Inflammatory macrophage treated with lipopolysaccharide for 1 hour (primary cell): ENCODE measurements at places on chromosomes 7 and 10.
A peak's percentile ranks its signal among the peaks of the same experiment; 100 is the strongest.

DNA sequence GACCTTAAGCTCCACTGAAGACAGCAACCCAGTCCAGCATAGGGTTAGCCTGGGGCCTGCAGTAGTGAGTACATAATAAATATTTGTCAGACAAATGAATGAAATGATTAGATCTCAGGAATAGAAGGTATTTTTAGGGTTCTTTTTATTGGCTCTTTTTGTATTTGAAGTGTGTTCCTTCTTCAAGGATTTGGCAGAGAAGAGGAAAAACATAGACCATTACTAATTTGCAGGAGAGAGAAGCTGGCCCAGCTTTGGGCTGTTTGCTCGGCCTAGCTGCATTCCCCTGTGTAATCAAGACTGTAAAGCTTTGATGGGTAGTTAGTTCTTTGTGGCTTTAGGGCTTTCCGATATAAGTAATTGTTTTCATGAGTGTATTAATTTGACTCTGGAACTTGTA, 64.2 kb downstream of the CNNM2 start:
- no peak for DNase-seq

GRCh38 chr7:149869867-149870266, 3.9 kb upstream of the ATP6V0E2 start:
- no peak for DNase-seq

DNA sequence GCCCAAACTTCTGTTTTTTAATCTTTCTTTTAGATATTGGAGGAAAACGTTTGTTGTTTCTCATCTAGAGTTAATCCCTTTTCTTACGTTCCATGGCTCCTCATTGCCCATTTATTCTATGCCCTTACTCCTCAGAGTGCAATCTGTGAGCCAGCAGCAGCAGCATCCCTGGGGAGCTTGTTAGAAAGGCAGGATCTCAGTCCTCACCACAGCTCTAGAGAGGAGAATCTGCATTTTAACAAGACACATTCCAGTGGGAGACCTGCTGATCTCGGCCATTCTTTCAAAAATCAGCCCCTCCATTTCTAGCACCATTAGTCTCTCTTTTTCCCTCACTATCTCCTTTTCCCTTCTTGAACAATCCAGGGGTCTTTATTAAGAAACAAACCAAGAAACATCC, 84.4 kb upstream of the NOBOX start:
- DNase-seq = no peak

DNA sequence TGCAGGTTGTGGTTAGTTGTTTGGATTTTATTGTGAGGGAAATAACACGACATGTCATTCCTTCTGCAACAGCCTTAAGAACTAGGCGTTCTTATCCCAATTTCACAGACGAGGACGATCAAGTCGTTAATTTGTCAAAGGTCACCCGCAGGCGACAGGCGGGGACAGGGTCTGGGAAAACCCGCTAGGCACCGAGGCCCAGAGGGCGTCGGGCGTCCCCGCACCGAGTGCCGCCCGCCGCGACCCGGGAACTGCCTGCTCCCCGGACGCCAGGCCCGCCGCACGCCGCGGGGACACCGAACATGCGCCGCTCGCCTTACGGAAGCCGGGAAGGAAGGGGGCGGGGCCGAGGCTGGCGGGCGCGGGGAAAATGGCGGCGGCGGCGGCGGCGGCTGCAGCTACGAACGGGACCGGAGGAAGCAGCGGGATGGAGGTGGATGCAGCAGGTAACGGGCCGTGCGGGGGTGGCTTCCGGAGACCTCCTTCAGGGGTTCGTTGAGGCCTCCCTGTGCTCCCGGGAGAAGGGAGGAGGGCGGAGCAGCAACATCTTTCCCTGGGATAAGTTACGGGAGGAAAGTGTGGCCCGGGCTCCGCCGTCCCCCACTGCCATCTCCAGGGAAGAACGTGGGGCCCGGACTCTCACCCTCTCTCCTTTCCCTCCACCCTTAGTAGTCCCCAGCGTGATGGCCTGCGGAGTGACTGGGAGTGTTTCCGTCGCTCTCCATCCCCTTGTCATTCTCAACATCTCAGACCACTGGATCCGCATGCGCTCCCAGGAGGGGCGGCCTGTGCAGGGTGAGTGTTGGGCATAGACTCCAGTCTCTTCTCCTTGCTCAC, at the start of gene COPS6:
Gene COPS6, plus strand, starts transcription at position 349 of the 837 bp plus-strand sequence. Its CDS starts 22 bp downstream, at position 371.
- DNase-seq = peak; percentile 63

DNA sequence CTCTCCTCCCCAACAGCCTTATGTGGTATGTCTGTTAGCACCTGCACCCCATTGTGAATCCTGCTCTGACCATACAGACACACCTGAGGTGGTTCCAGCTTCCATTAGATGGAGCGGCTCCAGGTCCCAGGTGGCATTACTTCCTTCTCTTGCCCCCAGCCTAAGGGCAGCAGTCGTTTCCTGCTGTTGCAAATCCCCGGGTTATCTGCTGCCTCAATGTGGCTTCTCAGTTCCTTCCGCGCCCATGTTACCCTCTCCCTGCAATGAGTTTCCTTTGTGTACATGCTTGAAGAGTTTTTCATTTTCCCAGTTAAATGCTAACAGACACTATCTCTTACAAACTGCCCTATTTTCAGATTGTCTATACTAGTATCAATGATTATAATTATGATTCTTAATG, 62.8 kb upstream of the PRKCQ start:
- no peak for DNase-seq

- DNase-seq = no peak
Measured at GRCh38 chr10:70664702-70665195, 7.6 kb upstream of the ADAMTS14 start.
